ENCODE measurements at places on chromosomes 4 and X. TPM values are rescaled to one million over a fixed set of nuclear protein-coding genes. Genes with fewer than 3 reads are reported as not detected.

NSUN7 gene
- polyA plus RNA-seq = 0.21 TPM

PAGE4 gene
- not detected for polyA plus RNA-seq

GCNA gene
- 0.35 TPM for polyA plus RNA-seq

CT45A1 gene
- polyA plus RNA-seq = not detected

GRCh38 chrX:41291309-41291708, 42.7 kb upstream of the DDX3X start:
- DNase-seq = no peak

DNA sequence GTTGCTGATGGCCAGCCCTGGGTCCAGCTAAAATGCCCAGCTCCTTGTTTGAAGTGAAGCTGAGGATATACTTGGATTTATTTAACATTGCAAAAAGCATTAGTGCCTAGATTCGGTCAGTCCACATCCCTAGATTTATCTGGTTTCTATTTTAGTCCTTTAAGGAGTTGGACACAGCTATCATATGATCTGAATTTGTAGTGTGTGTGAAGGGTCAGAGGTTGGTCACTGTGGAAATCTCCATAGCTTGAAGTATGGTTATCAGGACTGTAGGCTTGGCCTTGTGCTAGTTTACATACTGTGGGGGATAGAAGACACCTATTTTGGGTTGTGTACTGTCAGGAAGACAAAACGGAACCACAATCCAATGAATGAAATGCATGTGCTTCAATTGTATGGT, 28.8 kb downstream of the NLGN3 start:
- no peak for DNase-seq

DNA sequence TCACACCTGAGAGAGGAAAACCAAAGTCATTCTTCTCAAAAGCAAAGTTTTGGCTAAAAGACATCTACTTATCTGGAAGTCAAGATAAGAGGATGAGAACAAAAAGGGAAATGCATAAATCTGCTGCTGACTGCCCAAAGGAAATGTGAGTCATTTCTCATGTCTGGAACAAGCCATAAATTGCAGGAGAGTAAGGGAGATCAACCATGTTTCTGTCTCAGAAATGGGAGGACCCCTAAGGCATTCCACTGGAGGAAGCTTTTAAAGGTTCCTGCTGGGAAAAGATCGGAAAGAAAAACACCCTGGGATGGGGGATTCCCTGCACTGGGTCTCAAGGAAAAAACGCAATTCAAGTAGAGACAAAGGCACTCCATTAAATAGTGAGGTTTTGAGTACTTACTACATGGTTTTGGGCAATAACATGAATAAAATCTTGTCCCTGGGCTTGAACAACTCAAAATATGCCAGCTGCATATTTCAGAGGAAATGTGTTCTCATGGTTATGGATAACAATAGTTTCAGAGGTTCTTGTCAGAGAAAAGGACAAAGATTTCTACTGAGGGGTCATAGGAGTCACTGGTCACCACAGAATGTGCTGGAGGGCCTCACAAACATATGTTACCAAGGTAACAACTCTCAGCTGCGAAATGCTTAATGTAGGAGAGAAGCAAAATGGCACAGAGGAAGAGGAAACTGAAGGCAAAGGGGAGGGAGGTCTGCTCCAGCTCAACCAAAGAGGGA, 19.3 kb downstream of the GPR143 start:
- DNase-seq = no peak

DNA sequence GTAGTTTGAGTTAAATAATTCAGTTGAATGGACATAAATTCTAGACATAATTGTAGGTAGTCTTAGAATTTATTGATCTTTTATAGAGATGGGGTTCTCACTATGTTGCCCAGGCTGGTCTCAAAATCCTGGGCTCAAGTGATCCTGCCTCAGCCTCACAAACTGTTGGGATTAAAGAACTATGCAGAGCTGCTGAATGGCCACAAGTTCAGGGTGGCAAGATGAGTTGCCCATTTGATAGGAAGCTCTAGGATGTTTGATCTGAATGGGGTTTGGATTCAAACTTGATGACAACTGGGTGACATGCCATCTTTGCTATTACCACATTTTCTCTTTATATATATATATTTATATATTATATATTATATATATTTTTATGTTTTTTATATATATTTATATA, 3.6 kb downstream of the RPL36A start:
- no peak for DNase-seq

DNA sequence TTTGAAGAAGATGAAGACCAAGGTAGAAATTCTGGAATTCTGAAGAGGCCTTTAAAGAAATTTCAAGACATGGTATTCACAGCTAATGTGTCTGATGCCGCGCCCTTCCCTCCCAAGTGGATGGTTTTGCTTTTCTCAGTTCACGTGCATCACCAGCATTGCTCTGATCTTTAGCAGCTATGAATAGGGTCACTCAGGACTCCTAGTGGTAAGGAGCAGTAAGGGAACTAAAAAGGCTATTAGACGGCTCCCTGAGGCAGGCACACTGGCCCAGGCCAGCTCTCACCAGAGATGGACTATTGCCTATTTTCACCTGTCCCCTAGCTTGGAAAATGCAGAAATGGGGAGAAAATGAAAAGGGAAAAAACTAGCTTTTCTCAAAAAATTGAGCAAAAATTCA, 447.5 kb upstream of the RASGEF1B start:
- DNase-seq = no peak

DNA sequence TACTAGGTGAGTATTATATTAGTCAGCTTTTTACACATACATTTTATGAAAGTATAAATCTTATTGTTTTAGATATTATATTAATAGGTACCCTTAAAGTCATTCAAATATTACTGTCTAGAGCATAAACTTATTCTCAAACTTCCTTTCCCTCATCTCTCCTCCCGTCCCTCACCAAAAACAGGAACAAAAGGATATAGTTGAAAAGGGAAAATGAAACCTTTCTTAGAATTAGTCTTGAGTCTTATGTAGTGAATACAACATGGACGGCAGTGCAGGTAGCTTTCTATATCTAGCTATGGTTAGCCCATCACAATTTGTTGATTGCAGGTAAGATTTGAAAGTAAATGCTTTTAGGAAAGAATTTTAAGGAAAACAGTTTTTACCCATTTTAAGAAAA, 65.6 kb downstream of the RBPJ start:
- DNase-seq = no peak

DNA sequence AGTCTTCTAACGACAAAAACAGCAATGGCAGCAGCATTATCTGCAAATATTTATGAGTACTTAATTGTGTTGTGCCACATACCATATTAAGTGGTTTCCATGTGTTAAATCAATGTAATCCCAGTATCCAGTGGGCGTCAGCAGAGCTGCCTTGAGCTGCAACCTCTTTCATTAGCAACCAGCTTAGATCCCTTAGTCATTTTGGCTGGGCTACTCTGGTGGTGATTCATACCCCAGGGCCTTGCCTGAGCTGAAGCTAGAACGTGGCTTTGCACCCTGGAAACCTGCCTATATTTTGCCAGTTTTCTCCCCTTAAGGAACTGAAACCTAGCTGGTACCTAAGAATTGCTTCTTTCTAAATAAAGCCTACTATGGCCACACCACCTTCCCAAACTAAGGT, 474.3 kb upstream of the FTHL17 start:
- DNase-seq = no peak

DNA sequence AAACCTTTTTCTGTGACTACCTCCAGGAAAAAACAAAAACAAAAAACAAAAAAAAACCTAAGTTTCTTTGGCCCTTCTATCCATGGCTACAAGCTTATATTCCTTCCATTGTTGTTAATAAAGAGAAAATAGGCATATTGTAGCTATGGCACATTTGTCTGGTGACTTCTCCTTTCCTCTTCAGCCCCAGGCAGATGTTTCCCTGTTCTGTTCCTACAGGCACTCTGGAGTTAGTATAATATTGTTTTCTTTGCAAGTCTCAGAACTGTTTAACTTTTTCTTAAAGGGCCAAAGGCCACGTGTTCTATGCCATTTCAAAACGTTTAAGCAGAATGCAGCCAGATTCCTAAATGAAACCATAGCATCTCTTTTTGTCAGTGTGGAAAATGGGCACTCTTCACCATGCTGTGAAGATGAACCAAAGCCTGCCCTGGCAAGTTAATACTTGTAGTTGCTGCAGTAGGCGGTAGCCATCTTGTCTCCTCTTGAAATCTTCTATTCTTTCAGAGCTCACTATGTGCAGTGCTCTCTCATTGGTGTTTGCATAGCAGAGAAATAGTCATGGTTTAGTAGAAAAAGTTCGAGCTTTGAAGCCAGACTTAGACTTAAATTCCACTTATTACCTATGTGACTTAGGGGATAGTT, 44.8 kb upstream of the MTMR1 start:
- no peak for DNase-seq

DNA sequence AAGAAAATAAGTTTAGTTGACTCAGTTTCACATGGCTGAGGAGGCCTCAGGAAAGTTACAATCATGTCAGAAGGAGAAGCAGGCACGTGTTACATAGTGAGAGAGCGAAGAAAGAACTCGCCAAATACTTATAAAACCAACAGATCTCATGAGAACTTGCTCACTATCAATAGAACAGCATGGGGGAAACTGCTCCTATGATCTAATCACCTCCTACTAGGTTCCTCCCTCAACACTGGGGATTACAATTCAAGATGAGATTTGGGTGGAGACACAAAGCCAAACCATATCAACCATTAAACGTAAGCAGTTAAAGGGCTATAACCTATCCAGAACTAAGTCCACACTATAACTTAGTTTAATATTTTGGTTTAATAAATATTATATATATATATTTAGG, 113.8 kb upstream of the ADGRL3 start:
- DNase-seq = no peak

DNA sequence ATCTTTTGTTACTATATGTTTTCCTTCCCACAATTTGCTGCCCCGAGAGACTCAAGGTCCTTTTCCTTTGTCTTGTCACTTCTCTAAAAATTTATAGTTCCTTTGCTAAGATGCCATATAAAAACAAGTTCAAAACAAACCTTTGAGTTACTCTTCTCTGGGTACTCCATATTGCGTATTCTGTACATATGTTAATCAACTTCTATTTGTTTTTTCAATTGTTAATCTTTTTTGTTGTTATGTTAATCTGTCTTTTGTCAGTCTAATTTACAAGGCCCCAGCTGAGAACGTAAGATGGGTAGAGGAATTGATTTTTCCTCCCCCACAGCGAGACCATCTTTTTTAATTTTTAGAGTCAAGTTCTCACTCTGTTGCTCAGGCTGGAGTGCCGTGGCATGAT, 7.2 kb upstream of the PPEF2 start:
- no peak for DNase-seq
